Lung (tissue), 17 donors: ENCODE measurements at places on chromosomes 13 and 19.

- DNase-seq, result no peak
Measured at GRCh38 chr13:41017817-41018601, 1.1 kb downstream of the ELF1 start.

GRCh38 chr13:55992145-55992544, 1148.6 kb upstream of the PRR20A start:
- DNase-seq, result peak; percentile 50

- no peak for DNase-seq
Measured at GRCh38 chr13:76213423-76213904, 577.3 kb downstream of the LMO7 start.

- DNase-seq, result no peak
Measured at GRCh38 chr19:40200341-40201099, 9.3 kb downstream of the MAP3K10 start.

DNA sequence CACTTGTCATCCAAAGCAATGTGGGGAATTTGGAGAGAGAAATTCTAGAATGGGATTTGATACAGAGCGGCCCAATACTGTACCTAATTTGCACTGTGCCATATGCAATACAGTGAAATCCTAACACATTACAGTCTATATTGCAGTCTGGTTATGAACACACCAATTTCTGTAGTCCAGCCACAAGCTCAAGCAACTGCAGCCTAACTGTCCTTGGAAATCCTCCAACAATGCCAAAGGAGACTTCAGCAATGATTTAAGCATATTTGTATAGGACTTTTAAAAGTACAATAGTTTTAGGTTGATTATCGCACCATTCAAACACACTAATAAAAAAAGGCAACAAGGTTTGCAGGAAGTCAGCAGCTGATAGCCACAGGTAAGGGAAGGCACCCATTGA, 17.3 kb downstream of the DIAPH3 start:
- no peak for DNase-seq

GRCh38 chr13:77184455-77184854, 142.4 kb downstream of the MYCBP2 start:
- DNase-seq, result no peak

GRCh38 chr13:73397496-73398305, 338.9 kb downstream of the KLF5 start:
- DNase-seq, result no peak

DNA sequence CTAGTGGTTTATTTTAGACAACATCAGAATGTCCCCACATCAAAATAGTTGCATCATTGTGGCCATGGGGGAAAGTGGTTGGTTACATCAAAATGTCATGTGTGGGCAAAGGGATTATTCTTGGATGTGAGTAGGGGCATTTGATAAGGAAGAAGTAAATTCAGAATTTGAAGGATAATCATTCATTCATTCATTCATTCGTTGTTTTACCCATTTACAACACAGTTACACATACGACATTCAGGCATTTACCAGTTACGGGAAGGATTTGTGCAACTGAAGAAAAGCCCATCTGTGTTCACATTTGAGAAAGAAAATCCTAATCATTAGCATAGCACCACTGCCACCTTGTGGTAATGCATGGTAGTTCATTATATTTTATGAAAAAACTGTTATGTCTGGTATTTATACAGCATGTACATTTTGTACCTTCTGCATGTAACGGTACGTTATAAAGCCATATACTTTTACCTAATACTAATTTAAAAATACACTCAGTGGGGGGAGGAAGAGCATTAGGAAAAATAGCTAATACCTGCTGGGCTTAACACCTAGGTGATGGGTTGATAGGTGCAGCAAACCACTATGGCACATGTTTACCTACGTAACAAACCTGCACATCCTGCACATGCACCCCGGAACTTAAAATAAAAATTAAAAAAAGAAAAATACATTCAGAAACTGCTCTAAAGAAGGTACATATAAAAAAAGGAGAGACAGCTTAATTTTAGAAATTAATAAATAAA, 62.1 kb downstream of the DGKH start:
- DNase-seq, result peak; percentile 30

- DNase-seq, result no peak
Measured at GRCh38 chr19:53910170-53910518, 1.1 kb downstream of the CACNG7 start.

DNA sequence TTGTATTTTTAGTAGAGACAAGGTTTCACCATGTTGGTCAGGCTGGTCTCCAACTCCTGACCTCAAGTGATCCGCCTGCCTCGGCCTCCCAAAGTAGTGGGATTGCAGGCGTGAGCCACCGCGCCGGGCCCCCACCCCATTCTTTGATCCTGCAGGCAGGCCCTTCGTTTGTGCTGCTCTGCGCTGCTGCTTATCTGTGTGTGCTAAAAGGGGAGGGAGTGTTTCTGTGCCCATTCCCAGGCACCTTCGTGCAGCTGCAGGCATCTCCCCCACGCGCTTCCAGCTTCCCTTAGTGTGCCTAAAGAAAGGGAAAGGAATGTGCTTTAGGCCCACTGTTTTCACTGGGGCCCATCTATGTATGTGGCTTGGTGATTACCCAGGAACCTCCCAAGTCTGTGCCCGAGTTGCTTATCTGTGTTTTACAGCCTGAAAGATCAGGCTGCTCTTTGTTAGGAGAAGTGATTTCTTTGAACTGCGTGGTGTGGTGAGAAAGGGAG, 27.2 kb downstream of the EPN1 start:
- peak; percentile 15 for DNase-seq
